ENCODE measurements at places on chromosomes 7 and 10.

GRCh38 chr10:55311848-55312635, 511.0 kb upstream of the PCDH15 start:
- DNase-seq, result no peak

DNA sequence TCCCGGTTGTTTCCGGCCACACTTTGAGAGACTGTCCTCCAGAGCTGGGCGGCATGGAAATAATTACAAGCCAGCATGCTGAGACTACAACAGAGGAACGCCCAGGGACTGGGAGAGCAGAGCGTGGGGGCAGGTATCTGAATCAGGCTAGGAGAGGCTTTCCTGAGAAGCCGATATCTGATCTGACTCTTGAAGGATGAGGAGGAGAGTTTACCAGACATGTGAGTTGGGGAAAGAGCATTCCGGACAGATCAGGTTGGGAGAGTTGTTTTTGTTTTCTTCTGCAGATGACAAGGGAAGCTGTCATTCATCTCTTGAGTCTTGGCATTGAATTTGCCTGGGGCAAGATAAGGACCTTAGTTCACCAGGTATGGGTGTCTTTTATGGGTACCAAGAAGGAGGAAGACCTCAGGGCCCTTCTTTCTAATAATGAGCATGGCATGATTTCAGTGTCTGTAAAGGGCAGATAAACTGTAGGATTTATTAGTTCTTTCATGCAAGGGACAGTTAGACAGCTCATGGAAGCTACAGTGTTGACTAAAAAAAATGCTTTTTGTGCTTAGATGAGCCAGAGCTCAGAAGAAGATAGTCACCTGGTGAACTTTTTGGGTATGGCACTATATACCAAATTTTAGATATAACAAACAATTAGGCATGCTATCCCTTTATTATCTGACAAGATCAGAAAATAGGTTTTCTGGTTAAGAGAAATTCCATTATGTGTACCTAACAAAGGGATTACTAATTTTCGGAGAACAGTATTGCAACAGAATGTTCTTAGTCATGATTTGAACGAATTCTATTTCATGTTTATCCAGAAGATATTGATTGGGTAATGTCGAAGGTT, 36.2 kb downstream of the WBP1L start:
- DNase-seq, result no peak

GRCh38 chr10:79342811-79343561, 4.3 kb upstream of the PPIF start:
- DNase-seq, result no peak

DNA sequence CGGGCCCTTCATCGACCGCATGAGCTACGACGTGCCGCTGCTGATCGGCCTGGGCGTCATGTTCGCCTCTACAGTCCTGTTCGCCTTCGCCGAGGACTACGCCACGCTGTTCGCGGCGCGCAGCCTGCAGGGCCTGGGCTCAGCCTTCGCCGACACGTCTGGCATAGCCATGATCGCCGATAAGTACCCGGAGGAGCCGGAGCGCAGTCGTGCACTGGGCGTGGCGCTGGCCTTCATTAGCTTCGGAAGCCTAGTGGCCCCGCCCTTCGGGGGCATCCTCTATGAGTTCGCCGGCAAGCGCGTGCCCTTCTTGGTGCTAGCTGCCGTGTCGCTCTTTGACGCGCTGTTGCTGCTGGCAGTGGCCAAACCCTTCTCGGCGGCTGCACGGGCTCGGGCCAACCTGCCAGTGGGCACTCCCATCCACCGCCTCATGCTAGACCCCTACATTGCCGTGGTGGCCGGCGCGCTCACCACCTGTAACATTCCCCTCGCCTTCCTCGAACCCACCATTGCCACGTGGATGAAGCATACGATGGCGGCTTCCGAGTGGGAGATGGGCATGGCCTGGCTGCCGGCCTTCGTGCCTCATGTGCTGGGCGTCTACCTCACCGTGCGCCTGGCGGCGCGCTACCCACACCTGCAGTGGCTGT, 1.2 kb downstream of the SLC18A3 start:
- no peak for DNase-seq

- DNase-seq, result no peak
Observed at GRCh38 chr7:16619979-16620408, 25.6 kb downstream of the ANKMY2 start.

- no peak for DNase-seq
Observed at GRCh38 chr7:35820858-35821257, 20.0 kb downstream of the SEPTIN7 start.

DNA sequence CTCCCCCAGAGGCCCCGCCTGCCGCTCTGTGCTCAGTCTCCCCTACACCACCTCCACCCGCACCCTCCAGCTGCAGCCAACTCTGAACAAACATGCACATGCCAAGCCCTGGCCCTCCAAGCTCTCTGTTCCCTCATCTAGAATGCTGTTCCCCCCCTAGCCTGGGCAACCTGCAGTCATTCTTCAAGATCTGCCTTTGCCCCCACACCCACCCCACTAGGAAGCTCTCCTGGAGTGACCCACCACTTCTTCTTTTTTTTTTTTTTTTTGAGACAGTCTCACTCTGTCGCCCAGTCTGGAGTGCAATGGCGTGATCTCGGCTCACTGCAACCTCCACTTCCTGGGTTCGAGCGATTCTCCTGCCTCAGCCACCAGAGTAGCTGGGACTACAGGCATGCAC, 13.7 kb downstream of the MYL10 start:
- no peak for DNase-seq

DNA sequence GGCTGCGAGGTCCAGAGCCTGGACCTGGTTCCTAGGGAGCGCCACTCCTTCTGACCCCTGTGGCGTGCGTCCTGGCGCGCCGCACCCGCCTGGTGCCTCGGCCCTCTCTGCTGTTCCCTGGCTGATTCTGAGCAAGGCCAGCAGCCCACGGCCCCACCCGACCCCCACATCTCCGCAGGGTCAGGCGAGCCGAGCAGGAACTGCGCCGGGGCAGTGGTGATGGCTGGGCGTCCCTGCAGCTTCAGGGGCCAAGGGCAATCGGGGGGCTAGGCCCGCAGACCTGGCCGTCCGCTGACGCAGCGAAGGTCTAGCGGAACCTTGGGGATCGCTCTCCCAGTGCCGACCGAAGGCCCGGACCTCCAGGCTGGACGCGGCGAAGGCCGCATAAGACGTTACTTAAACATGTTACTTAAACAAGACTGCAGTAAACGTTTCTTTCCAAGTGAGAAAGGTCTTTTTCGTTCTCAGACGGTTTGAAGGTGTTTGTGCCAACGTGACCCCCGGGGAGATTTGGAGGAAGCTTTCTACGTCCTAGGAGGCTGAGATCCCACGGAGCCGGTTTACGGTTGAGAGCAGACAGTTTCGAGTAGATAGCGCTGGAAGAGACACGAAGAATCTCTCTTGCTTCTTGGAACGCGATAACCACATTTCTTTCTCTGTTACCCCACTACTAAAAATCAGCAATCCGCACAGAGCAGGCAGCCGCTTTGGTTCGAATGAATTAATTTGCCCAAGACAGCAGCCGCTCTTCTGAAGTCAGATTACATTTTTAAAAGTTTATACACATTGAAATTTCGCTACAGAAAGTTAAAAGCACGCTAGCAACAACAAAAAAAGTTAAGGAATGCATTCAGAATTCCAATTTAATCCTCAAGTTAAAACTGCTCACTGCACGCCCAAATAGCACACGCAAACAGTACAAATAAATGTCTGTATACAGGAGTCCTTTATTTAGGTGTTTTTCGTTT, 4.9 kb upstream of the NKX2-3 start:
- no peak for DNase-seq

DNA sequence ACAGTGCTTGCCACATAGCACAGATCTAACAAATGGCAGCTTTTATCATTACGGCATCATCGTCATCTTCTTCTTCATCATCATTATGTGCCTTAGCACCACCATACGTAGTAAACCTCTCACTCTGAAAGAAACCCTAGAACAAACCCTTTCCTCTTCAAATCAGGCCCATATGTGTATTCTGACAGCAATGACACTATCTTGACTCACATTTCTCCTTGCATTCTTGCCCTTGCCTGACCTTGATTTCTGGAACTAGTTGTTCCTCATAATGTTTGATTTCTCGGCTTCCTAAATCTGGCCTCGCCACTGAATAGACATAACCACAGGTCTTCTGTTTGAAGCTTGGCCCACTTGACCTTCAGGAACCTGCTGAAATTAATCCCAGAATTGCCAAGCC, 115.3 kb downstream of the DGKI start:
- DNase-seq, result no peak

DNA sequence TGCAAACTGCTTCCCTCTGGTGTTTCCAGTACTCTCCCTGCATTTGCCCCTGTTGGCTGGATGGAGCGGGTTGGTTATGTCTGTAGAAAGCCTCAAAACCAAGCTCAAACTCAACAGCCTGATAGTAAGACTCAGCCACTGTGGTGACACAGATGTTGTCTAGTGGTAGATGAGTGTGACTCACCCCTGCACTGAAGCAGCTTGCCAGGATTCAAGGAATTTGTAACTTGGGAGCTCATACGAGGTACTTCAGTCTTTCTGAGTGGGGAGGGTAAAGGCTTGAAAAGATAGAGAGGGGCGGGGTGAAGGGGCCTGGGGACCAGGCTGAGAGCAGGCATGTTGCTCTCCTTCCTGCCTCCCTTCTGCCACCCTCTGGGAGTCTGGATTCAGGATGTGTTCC, 22.9 kb upstream of the AQP1 start:
- DNase-seq, result no peak

GRCh38 chr10:51300617-51301304, 226.5 kb downstream of the PRKG1 start:
- no peak for DNase-seq

DNA sequence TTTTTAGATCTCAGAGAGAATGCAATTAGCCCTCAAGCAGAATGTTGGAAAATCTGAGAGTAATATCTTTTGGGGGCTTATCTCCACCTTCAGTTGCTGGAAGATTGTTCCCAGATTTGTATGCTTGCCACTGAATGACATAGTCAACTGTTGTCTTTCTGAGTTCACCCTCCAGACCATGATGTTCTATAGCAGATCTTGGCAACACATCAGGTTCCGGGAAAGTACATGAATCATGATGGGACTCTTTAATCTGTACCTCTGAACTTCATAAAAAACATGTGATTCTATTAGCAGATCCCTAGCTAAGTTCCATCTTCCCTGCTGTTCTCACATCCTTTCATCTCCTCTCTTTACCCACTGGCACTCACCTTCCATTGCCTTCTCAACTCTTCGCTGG, 68.9 kb downstream of the PLCE1 start:
- DNase-seq, result no peak

Data from cerebellar cortex (tissue), 1 donor.